ENCODE measurements at places on chromosomes 1 and 21.
A peak's percentile ranks its signal among the peaks of the same experiment; 100 is the strongest.

DNA sequence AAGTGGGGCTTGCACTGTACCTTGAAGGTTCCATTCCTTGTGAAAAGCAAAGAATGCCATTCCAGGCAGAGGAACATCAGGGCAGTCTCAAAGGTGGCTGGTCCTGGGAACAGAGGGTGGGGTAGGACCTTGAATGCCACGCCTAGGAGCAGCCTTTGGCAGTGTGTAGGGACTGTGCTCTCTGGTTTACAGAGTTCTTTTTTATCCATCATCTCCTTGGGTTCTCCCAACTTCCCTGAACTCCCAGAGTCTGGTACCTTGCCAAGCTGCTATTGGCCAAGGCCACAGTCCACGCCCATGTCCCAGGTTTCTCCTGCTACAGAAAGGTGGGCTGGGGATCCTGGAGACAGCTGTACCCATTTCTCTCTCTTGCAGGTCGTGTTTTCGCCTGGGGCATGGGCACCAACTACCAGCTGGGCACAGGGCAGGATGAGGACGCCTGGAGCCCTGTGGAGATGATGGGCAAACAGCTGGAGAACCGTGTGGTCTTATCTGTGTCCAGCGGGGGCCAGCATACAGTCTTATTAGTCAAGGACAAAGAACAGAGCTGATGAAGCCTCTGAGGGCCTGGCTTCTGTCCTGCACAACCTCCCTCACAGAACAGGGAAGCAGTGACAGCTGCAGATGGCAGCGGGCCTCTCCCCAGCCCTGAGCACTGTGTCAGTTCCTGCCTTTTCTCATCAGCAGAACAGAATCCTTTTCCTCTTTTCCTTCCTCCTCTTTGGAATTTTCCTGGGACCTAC lies 15.3 kb upstream of the TRNAU1AP start:
- no peak for DNase-seq

DNA sequence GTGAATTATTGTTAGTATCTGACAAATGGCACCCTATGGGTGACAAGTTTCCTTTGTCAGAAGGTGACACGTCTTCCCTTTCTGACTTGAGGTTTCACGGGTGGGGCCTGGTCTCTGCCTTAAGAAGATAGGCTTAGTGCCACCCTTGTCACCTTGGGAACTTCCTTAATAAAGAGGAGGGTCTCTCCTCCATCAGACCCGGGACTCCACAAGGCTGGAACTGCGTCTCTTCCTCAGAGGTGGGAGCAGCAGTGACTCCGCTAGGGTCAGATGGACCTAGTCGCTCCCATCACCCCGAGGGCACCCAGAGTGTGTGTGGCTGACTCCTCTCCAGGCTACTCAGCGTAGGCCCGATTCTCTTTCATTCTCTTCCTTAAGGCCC lies 774 bp upstream of the WDTC1 start:
- no peak for DNase-seq

GRCh38 chr1:241841691-241842090 lies 6.3 kb upstream of the EXO1 start:
- no peak for DNase-seq

GRCh38 chr1:77977989-77978292 lies 931 bp downstream of the FUBP1 start:
- DNase-seq: no peak

GRCh38 chr21:35905096-35905962 lies 155.0 kb downstream of the SETD4 start:
- DNase-seq: no peak

DNA sequence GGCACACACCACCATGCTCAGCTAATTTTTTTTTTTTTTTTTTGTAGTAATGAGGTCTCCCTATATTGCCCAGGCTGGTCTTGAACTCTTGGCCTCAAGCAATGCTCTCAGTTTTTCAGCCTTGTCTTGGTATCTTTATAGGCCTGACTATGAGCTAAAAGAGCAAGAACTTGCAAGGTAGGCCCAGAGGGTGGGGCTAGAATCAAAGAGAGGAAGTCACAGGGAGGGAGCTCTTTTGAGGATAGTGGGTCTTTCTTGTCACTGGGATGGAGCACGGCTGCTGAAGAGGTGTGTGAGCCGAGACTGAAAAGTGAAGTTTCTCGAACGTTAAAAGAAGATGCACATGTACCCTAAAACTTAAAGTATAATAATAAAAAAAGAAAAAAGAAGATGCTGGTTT lies 260.0 kb upstream of the BEND5 start:
- no peak for DNase-seq

DNA sequence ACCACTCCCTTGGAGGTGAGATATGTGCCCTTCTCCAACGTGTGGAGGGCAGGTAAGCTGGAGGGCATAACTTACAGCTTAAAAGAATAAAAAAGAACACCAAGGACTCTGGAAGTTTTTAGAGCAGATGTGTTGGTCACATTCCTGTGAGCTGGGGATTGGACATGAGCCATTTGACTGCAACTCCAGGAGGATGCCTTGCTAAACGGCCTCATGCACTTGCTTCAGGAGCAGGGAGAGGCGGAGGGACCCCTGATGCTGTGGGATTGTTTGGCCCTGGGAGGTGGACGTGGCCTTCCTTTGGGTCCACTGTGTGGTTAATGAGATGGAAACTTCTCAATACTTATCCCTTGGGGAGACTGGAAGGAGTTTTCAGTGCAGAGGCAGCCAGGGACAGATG lies 185.6 kb downstream of the RHOU start:
- DNase-seq: no peak

- no peak for DNase-seq
Observed at GRCh38 chr1:239682046-239682445, 295.7 kb downstream of the CHRM3 start.

DNA sequence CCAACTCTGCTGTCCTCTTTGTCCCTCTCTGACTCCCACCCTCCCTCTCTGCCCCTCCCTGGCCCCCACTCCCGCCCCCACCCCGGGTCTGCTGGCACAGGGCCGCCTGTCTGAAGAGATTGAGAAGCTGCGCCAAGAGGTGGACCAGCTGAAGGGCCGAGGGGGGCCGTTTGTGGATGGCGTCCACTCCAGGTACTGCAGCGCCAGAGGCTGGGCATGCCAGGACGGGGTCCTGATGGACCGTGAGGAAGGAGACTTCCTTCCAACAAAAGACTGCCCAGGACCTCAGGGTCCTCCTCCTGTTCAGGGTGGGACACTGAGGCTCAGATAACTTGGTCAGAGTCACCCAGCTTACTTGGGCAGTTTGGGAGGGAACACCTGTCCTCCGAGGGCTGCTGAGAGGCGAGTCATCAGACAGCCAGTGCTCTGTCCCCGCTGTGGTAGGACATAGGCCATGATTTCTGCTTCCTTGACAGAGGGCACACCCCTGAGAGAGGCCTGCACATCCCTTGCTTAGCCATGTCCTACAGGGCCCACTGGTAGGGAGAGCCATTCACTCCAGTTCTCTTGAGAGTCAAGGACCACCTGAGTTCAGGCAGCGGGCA lies 23.4 kb downstream of the PPFIA4 start:
- DNase-seq: no peak

DNA sequence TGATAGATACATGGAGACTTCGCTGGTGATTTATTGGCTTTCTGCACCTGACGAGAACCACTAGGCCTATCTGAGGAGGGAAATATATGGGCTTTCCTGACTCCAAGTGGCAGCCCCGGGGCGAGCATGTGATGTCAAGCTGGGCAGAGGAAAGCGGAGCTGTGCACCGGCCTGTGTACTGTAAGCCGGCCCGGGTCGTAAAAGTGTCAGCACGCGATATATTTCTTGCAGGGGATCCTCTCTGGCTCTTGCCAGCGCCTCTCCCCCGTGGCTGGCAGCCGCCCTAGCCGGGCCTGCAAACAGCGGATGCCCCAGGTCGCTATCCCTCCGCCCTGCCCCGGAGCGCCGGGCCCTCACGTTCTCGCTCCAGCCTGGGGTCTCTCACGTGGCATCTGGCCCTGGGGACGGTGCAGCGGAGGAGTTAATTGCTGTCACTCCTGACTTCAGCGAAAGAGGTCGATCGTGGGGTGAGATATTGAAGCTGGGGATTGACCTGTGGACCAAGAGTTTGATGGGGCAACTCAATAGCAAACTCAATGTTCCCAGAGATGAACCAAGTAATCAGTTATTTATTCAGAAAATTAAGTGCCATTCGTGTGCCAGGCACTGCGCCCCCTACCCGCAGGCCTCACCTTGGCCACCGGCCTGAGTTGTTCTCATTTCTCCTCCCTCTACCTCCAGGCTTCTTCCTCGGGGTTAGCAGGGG lies 41.0 kb upstream of the HAO2 start:
- DNase-seq: peak; percentile 39

DNA sequence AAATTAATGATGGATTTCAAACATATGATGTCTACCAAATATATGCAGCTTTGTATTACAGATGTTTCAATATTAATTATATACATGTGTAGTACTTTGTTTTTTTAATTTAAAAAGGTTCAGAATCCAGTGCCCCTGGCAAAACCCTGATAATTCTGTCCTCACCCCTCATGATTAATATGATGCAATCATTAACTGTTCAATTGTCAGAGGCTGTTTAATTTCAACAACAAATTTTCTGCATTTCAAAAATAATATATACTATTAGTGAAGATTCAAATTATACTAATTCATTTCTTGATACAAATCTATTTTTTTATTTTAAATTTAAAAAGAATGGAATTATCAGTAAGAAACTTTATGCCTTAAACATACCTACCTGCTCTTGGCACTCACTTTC lies 162.6 kb downstream of the HHIPL2 start:
- DNase-seq: no peak

- DNase-seq: no peak
Observed at GRCh38 chr21:45084881-45085536, 10.6 kb downstream of the ADARB1 start.

- DNase-seq: no peak
Observed at GRCh38 chr21:14995695-14996490, 68.9 kb downstream of the NRIP1 start.

- no peak for DNase-seq
Observed at GRCh38 chr1:219202567-219202966, 28.9 kb downstream of the LYPLAL1 start.

DNA sequence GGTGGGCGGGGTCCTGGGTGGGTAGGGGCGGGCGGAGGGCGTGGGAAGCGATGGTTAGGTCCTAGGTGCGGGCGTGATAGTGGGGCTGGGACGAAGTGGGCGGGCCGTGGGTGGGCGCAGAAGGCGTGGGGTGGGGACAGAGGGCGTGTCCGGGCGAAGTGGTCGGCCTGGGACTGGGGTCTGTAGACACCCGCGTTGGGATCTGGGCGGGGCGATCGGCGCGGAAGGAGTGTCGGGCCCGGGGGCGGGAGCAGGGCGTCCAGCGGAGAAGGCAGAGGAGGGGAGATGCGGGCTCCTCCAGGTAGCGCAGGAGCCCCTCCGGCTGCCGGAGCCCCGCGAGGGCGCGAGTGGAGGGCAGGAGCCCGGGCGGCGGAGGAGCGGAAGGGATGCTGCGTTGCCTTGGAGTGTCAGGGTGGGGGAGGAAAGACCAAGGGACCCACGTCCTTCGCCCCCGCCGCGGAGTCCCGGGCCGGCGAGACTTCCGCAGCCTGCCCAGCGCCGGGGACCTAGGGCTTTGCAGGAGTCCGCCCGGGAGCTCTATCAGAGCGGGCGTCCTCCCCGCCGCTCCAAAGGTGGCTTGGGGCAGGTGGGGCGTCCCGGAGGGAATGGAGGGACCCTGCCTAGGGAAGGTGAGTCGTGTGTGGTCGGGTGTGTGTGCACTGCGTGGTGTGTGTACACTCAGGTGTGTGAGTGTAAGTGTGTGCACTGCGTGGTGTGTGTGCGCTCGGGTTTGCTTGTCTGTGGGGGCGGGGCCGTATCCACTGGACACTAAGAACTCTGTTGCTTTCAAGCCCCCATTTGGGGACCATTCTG lies 27.0 kb upstream of the PRSS38 start:
- DNase-seq: no peak

GRCh38 chr1:68210027-68210426 lies 22.3 kb downstream of the WLS start:
- DNase-seq: no peak

DNA sequence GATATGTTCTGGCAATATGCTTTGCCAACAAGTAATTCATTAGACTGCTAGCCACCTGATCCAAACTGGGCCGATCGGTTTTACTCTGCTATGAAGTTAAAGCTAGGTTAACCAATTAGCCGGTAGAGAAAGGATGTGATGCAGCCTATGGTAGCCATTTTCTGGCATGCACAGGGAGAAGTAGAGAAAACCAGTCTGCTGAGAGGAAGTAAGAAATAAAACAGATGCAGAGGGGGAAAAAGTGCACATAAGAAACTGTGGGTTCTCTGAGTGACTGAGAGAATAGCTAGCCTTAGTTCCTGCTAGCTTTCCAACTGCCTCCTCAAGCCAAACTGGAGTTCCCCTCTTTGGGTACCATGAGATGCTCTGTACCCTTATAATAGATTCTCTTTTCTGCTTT lies 52.8 kb downstream of the ARID4B start:
- DNase-seq: peak; percentile 72

- DNase-seq: no peak
Observed at GRCh38 chr21:37076087-37076850, 3.2 kb downstream of the TTC3 start.

- no peak for DNase-seq
Observed at GRCh38 chr1:172496678-172497077, 36.3 kb upstream of the SUCO start.

DNA sequence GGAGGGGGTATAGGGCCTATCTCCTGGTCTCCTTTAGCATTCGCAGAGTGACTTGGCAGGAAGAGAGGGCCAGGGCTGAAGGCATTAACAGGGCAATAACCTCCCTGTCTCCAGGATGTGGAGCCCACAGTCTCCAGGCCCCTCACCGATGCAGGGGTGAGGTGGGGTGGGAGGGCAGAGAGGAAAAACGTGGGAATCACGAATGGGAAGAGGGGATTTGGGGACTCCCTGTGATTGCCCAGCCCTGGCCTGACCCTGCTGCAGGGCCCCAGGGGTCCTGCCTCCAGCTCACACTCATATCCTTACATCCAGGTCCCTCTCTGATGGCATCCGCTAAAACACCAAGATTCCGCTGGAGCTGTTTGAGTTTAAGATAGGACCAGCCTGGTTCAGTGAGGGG lies 14.6 kb downstream of the TFAP2E start:
- DNase-seq: no peak

DNA sequence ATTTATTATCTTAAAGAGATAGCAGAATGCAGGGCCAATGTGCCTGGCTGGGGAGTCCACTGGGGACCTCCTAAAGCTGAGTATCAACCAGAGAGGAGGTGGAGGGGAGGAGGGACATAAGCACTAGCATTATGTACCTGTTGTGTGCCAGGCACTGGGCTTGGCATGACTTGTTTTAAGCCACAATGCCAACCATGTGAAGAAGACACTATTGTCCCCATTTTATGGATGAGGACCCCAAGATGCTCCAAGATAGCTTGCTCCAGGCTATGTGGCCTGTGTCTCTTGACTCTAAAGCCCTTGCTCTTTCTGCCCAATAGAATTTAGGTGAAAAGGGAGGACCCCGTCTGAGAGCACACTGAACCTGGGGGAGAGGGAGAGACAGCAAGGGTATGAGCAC lies 111.3 kb downstream of the GLIS1 start:
- DNase-seq: no peak

DNA sequence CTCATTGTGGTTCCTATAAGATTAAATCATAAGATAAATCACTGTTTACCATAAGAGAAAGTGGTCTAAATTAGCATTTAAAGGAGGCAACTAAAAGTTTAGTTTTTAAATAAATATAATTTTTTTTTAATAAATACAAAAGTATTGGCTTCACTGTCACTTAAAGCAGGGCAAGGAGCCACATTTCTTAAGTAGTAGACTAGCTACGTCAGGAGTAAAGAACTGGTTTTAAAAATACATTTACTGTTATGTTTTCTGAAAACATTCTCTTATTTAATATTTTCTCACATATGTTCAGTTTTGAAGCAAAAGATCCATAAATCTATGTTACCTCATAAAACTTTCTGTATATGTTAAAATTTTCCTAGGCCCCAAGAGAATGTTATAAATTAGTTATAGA lies 2.2 kb downstream of the ANGPTL1 start:
- no peak for DNase-seq

All from B cell (primary cell).